HFFc6 (cell line): ENCODE measurements at places on chromosomes 4 and X.
A peak's percentile ranks its signal among the peaks of the same experiment; 100 is the strongest.

DNA sequence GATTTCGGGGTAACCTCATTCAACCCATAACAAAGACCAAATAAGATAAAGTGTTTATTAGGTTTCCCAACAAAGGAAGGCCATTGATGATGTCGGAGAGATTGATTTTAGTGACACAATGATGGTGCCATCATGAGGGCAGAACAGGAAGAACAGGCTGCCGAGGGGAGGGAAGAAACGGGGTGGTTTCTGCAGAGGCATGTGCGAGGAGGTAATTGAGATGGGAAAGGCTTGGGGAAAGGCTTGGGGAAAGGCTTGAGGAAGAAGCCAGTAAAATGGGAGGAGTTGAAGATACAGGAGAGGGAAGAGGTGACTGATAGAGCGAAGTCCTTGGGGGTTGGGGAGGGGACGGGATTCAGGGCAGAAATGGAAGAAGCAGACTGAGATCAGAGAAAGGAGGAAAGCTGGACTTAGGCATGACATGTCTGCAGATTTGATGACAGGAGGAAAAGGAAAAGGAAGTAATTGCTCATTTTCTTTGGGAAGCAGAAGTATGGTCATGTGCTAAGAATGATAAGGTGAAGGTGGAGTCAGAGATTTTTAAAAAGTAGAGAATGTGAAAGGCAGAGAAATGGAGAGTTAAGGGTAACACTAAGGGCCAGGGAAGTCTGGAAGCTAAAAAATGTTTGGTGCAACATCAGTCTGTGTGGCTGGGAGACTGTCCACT lies 6.0 kb downstream of the HPSE start:
- no peak for DNase-seq

- no peak for DNase-seq
These were observed 776.7 kb upstream of the GRID2 start for GRCh38 chr4:91527056-91527455.

DNA sequence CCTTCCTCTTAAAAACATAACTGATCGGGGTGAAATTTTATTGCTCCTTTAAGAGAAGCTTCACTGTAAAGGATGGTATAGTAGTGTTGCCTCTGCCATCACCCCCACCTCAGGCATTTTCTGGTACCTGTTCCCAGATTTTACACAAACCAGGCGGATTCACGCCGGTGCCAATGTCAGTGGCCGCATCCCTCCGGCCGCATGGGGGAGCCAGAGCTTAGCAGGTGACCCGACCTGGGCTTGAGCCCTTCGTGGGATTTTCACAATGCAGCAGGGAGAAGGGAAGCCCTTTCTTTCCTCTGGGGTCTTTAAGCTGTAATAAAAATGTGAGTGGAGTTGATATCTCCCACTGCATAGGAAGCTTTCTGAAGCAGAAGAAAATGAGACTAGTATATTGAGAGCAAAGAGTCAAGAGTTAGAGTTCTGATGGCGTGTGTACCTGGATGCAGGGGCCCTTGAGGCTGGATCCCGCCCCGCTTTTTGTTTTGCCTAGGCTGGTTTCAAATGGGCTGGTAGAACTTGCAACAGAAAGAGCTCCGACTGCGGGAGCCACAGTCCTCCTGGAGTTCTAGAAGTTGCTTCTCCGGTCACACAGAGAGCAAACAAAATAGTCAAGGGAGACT lies 59.4 kb downstream of the POLR2B start:
- no peak for DNase-seq

DNA sequence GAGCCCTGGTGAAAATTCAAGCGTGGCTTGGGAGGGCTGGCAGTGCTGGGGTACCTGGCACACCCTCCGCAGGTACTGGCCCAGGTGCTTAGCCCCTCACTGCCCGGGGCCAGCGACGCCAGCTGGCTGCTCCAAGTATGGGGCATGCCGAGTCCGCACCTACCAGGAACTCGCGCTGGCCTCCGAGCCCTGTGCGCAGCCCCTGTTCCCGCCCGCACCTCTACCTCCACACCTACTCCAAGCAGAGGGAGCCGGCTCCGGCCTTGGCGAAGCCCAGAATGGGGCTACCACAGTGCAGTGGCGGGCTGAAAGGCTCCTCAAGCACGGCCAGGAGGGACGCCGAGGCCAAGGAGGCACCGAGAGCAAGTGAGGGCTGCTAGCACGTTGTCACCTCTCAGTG lies 14.9 kb upstream of the DHX15 start:
- no peak for DNase-seq

- DNase-seq: peak; percentile 31
These were observed 140.1 kb downstream of the BTC start for GRCh38 chr4:74654230-74654681.

DNA sequence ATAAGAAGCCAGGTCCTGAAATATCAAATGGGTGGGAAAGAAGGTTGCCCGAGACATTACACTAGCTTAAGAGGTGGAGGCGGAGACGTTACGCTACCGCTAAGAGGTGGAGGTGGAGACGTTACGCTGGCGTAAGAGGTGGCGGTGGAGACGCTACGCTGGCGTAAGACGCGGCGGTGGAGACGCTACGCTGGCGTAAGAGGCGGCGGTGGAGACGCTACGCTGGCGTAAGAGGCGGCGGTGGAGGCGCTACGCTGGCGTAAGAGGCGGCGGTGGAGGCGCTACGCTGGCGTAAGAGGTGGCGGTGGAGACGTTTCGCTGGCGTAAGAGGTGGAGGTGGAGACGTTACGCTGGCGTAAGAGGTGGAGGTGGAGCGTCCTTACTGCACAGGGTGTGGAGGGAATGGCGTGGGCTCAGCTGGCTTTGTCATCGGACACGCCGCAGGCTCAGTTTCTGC lies 12.8 kb downstream of the CYP4V2 start:
- DNase-seq: no peak

DNA sequence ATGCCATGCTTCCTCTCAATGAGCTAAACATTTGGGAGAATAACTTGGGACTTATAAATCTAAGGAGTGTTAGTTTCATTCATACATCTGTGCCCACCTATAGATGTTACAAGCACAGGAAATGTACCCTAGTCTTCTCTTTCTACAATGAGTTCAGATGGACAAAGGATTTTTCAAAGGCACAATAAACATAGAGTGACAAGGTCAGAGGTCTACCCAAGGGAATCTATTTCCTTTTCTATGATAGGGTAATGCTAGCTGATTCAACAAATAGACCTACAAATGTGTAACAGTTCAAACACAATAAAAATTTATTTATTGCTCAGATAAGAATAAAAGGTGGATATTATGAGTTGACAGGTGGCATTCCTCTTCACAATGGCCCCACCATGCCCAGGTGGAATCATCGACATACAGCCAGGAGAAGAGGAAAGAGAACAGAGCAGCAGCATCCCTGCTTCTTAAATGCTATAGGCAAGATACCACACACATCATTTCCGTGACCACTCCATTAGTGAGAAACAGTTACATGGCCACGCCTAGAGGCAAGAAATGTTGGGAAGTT lies 421.8 kb downstream of the HNRNPD start:
- DNase-seq: no peak
